ENCODE measurements at places on chromosomes 7 and 10.

DNA sequence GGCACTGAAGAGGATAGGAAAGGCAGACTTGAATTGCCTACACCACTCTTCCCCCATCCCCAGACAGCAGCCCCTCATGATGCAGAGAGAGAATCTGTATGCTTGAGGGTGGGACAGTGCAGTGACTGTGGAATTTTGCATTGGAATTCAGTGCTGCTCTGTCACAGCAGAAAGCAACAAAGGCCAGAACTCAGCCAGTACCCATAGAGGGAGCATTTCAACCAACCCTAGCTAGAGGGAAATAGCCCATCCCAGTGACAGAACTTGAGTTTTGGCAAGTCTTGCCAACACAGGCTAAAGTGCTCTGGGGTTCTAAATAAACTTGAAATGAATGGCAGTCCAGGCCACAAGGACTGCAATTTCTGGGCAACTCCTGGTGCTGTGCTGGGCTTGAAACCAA, 80.4 kb downstream of the TES start:
- H3K36me3 ChIP-seq: no peaks in the 10 kb centered on the region
- no peaks in the 10 kb centered on the region for H3K4me1 ChIP-seq
- no peak overlapping the region for H3K27ac ChIP-seq
- H3K27me3 ChIP-seq: no peaks in the 10 kb centered on the region

- H3K4me1 ChIP-seq: no peaks in the 10 kb centered on the region
- peak overlapping the region; percentile 72 for H3K27ac ChIP-seq
- H3K27me3 ChIP-seq: no peaks in the 10 kb centered on the region
These were observed 368.1 kb downstream of the CXCL12 start for GRCh38 chr10:44016589-44017482.

DNA sequence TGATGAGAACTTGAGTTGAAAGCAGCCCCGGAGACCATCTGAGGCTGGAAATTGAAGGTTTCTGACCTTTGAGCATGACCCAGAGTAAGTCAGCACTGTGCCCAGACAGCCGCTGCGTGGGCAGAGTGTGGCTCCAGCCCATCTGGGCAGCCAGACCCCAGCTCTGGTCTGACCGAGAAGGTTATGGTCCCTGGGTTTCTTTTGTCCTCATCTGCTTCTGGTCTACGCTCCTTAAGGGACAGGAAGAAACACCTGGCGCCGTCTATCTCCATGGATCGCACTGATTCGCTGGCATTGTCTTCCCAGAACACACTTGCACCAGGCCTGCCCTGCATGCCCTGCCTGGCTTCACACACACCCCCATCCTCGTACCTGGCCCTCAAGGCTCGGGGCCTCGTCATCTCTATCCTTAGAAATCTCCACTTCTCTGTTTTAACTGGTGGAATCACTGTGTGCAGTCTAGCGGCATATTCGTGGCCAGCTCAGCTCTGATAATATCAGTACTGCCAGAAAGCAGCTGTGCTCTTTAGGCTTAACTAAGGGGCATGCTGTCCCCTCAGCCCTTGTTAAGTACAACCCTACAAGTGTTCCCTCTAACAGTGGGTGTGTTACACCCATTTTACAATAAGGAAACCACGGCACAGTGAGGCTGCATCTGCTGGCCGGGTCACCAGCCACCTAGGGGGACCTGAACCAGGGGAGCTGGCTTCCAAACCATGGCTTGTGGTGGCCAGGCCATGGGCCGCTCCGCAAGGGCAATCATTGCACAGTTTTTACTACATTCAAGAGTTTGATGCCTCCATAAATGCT, 127.7 kb downstream of the ADCY1 start:
- no peak overlapping the region for H3K4me3 ChIP-seq
- no peaks in the 10 kb centered on the region for H3K4me1 ChIP-seq
- no peaks in the 10 kb centered on the region for H3K36me3 ChIP-seq

- no peaks in the 10 kb centered on the region for H3K4me1 ChIP-seq
- no peak overlapping the region for H3K27ac ChIP-seq
- no peak overlapping the region for H3K4me3 ChIP-seq
- no peaks in the 10 kb centered on the region for H3K27me3 ChIP-seq
These were observed 64.0 kb upstream of the SEMA3A start for GRCh38 chr7:84258628-84259027.

DNA sequence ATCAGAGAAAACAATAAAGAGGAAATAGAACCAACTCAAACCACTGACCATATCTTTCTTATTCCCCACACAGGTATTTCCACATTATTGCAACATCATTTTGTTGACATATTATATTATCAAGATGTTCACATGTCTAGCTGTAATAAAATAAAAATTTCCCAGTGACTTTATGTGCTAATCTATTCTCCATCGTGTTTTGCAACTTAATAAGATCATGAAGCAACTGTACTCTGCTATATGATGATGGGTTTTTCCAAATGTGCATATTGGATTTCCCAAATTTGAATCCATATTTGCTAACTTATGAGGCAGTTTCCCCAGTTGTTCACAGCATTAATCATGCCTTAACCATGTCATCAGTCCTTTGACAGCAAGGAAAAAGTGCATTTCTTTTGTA, 127.8 kb downstream of the ITGB8 start:
- H3K4me1 ChIP-seq: no peaks in the 10 kb centered on the region
- H3K27me3 ChIP-seq: no peaks in the 10 kb centered on the region
- H3K27ac ChIP-seq: no peak overlapping the region
- no peaks in the 10 kb centered on the region for H3K36me3 ChIP-seq
- DNase-seq: no peak

GRCh38 chr7:130270947-130271800, 4.5 kb downstream of the CPA2 start:
- no peaks in the 10 kb centered on the region for H3K4me1 ChIP-seq
- DNase-seq: no peak
- no peak overlapping the region for H3K4me3 ChIP-seq
- no peaks in the 10 kb centered on the region for H3K36me3 ChIP-seq

DNA sequence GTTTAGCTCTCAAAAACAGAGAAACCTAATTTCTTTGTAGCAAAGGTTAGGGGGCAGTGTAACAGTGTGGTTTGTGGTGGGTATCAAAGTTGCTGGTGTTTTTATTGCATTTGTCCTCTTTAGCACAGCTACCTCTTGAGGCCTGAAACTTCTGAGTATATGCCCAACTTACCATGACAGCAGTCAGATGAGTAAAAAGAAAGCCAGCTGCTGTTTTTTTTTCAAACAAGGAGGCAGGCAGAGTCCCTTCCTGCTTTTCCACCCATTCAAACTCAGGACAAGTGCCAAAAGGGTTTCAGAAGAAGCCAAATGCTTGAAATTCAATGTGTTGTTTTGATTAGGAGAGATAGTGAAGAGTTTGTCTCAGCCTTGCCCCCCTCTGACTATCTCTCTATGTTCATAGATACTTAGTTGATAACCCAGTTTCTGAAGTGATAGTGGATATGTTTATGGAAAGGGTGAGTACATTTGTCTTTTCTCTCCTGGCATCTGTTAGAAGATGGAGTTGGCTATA, 23.1 kb downstream of the GBF1 start:
- no peak overlapping the region for H3K4me3 ChIP-seq
- no peaks in the 10 kb centered on the region for H3K36me3 ChIP-seq
- no peaks in the 10 kb centered on the region for H3K4me1 ChIP-seq
- H3K27ac ChIP-seq: peak overlapping the region; percentile 19
- H3K27me3 ChIP-seq: no peaks in the 10 kb centered on the region
- no peak for DNase-seq

DNA sequence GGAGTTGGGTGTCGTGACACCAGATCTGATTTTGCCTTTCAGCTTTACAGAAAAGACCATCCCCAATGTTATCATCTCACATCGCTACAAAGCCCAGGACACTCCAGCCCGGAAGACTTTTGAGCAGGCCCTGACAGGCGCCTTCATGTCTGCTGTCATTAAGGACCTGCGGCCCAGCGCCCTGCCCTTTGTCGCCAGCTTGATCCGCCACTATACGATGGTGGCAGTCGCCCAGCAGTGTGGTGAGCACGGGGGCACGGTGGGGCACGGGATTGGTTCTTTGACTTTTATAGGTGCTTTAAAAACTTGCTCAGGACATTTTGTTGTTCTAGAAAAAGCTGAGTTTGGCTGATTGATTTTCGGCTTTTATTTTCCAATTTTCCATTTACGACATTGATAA, 48.8 kb downstream of the TRRAP start:
- H3K27ac ChIP-seq: no peak overlapping the region
- H3K27me3 ChIP-seq: no peaks in the 10 kb centered on the region
- H3K4me1 ChIP-seq: no peaks in the 10 kb centered on the region
- H3K4me3 ChIP-seq: no peak overlapping the region
- peaks cover 23% of the 10 kb centered on the region for H3K36me3 ChIP-seq

DNA sequence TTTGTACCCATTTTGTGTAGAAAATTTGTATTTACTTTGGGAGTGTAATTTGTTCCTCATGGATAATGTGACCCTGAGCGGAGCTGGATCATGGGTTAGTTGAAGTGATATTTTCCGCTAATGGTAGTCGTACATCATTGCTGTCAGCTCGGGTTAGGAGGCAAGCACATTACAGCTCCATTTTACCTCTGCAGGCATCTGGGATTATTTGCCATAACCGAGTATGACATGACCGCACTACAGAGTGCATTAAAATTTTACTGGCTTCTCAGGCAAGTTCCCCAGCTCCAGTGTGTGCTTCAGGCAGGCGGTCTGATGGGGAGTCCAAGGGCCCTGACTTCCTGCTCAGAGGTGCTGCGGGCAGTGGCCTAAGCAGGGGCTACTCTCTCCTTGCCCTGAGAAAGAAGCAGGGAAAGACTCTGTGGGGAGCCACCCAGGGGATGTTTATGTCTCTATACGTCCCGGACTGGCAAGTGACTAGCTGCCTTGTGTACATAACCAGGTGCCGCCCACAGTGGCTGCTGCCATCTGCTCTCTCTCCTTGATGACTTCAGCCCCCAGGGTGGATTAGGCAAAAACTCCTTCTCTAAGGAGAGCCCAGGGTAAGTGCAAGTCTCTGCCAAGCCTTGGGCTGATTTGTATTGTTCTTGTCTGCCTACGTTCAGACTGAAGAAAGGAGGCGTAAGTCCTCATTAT, 685.3 kb upstream of the GALNT17 start:
- H3K36me3 ChIP-seq: no peaks in the 10 kb centered on the region
- H3K27me3 ChIP-seq: no peaks in the 10 kb centered on the region
- no peak overlapping the region for H3K4me3 ChIP-seq
- DNase-seq: no peak

- H3K36me3 ChIP-seq: no peaks in the 10 kb centered on the region
- H3K27ac ChIP-seq: no peak overlapping the region
- peaks cover 10% of the 10 kb centered on the region for H3K4me1 ChIP-seq
- no peak for DNase-seq
These were observed 3.0 kb downstream of the CALU start for GRCh38 chr7:128742206-128742605.

- no peaks in the 10 kb centered on the region for H3K36me3 ChIP-seq
- H3K27ac ChIP-seq: no peak overlapping the region
- H3K4me3 ChIP-seq: no peak overlapping the region
These were observed 135.2 kb downstream of the DIP2C start for GRCh38 chr10:554182-554848.

GRCh38 chr10:12586741-12587140, 237.4 kb downstream of the CAMK1D start:
- DNase-seq: no peak
- H3K36me3 ChIP-seq: no peaks in the 10 kb centered on the region
- H3K4me1 ChIP-seq: no peaks in the 10 kb centered on the region
- H3K27ac ChIP-seq: no peak overlapping the region

DNA sequence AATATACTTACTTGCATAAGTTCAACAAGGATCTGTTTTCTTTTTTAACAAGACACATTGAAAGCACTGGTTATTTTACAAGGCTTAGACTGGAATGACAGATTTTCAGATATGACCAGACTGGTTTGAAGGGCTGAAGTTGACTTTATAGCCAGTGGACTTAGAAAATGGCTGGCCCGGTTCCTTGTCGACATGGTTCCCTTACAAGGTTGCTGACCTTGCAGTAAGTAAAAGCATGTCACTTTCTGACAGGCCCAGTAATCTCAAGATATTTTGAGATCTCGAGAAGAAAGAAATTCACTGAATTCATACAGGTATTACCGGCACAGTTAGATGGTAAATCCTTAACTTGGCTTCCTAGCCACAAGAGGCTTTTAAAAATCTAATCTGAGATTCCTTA, 136.5 kb downstream of the COBL start:
- no peaks in the 10 kb centered on the region for H3K27me3 ChIP-seq
- no peak overlapping the region for H3K27ac ChIP-seq
- no peak overlapping the region for H3K4me3 ChIP-seq

- H3K4me1 ChIP-seq: no peaks in the 10 kb centered on the region
- no peaks in the 10 kb centered on the region for H3K36me3 ChIP-seq
- no peak for DNase-seq
- no peak overlapping the region for H3K4me3 ChIP-seq
These were observed 73.3 kb downstream of the DNAH11 start for GRCh38 chr7:21616091-21616490.

DNA sequence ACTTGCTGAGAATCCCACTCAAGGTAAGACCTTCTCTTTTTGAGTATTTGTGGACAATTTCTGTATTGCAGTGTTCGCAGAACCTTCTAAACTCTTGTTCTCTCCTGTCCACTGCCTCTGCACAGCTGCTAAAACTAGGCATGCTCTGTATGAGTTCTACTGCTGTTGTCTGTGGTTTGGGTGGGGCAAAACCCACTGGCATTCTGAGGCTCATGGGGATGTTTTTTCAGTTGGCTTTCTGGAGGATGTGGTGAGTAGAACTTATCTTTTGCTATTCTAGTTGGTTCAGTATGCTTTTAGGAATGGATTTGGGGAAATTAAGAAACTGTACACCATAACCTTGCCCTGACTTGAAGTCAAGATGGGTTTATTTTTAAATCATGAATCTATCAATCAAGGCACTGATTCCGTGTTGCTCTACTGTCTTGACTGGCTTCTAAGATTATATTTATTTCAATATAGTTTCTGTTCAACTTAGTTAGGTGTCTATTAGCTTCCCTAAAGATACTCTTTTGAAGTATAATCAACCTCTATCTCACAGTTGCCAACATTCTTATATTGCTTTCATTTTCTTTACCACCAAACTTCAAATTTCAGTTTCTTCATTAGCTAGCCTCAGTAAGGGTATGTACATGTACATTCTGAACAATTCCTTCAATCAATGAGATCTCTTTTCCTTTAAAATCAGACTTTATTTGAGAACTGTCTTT, 25.0 kb upstream of the C1GALT1 start:
- H3K27me3 ChIP-seq: no peaks in the 10 kb centered on the region
- H3K4me1 ChIP-seq: no peaks in the 10 kb centered on the region
- no peak for DNase-seq
- H3K27ac ChIP-seq: no peak overlapping the region

DNA sequence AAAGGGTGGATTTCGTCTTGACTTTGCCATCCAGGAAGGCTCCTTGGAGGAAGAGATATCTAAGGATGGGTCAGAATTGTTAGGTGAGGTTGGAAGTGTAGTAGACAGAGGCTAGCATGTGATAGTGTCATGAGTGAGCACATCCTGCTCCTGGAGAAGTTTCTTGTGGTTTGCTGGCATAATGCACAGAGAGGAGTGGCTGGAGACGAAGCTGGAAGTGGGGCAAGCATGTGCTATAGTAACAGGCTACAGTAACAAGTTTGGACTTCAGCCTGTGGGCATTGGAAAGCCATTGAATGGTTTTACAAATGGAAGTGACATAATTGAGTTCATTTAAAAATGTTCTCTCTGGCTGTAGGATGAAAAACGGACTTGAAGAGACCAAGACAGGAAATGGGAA, 175.6 kb upstream of the VWC2 start:
- no peak for DNase-seq
- no peak overlapping the region for H3K4me3 ChIP-seq
- no peaks in the 10 kb centered on the region for H3K36me3 ChIP-seq
- H3K4me1 ChIP-seq: no peaks in the 10 kb centered on the region
- H3K27ac ChIP-seq: no peak overlapping the region
